Effector memory CD8-positive, alpha-beta T cell (primary cell): ENCODE measurements at places on chromosomes 11 and 22.

- peak overlapping the region; percentile 65 for H3K27ac ChIP-seq
- H3K36me3 ChIP-seq: peaks cover 15% of the 10 kb centered on the region
- H3K27me3 ChIP-seq: no peaks in the 10 kb centered on the region
- peak overlapping the region; percentile 86 for H3K4me3 ChIP-seq
- peak; percentile 59 for DNase-seq
- peaks cover 24% of the 10 kb centered on the region for H3K4me1 ChIP-seq
These were observed 705 bp downstream of the UNC93B1 start for GRCh38 chr11:68002938-68003845.

DNA sequence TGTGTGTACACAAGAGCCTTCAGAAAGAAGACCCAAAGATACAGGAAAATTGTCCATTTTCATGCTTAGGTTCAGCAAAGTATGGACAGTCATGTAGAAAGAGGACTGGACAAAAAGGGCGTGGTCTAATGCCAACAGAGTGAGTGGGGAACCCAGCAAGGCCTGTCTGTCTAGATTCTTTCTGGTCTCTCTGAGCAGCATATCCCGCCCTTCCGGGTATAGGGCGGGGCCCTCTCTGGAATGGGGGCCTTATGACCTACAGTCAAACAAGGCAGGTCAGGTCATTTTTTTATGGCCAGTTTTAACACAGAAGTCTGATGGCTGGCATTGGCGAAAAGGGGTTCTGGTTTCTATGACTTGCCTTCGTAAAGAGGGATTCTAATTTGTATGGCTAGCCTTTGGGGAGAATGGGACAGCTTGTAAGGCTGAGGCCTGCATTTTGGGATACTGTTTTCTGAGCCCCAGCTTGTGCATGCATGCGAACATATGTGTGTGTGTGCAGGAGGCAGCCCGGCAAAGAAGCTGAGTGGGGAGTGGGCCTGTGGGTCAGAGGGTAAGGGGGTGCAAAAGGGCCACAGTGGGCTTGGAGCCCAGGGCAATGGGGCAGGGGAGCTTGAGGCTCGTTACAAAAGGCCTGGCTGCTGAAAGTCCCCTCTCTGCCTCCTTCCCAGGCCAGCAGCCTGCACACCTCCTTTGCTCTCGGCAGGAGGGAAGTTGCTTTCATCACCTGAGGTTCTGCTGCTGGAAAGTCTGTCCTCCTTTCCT, 130.5 kb upstream of the B3GAT1 start:
- peaks cover 58% of the 10 kb centered on the region for H3K27me3 ChIP-seq
- H3K27ac ChIP-seq: no peak overlapping the region
- no peak for DNase-seq
- H3K4me3 ChIP-seq: no peak overlapping the region
- no peaks in the 10 kb centered on the region for H3K36me3 ChIP-seq

DNA sequence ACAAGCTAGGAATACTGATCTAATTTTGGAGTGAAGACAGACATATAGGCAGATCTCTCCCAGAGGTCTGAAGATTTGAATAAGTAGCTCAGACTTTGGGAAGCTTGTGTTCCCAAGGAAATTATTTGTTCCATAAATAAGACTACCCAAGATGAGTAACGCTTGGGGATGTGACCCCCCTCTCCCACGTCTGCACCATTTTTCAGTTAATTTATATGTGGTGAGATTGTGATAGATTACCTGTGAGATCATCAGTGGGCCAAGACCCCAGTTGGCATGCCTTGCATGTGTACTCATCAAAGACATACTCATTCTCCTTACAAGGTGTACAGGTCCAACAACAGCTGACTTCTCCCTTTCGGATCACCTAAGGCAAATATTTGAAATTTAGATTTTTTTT, 252.8 kb upstream of the CTSC start:
- no peak overlapping the region for H3K4me3 ChIP-seq
- no peak for DNase-seq
- no peaks in the 10 kb centered on the region for H3K36me3 ChIP-seq

- no peaks in the 10 kb centered on the region for H3K4me1 ChIP-seq
- peaks cover 18% of the 10 kb centered on the region for H3K27me3 ChIP-seq
- no peak for DNase-seq
- H3K27ac ChIP-seq: no peak overlapping the region
- no peaks in the 10 kb centered on the region for H3K36me3 ChIP-seq
These were observed 69.7 kb upstream of the GRK3 start for GRCh38 chr22:25494774-25495173.

- DNase-seq: no peak
- H3K4me3 ChIP-seq: no peak overlapping the region
- peaks cover 3% of the 10 kb centered on the region for H3K36me3 ChIP-seq
- H3K4me1 ChIP-seq: peaks cover 6% of the 10 kb centered on the region
These were observed 192.5 kb upstream of the MTMR2 start for GRCh38 chr11:96116376-96116775.

- H3K27me3 ChIP-seq: no peaks in the 10 kb centered on the region
- no peaks in the 10 kb centered on the region for H3K4me1 ChIP-seq
- no peak overlapping the region for H3K4me3 ChIP-seq
- no peak for DNase-seq
- H3K27ac ChIP-seq: no peak overlapping the region
These were observed 20.2 kb downstream of the XNDC1N start for GRCh38 chr11:71908218-71908617.

GRCh38 chr22:44917372-44918165, 92.2 kb downstream of the PHF21B start:
- DNase-seq: no peak
- H3K27ac ChIP-seq: no peak overlapping the region
- H3K4me3 ChIP-seq: no peak overlapping the region
- H3K36me3 ChIP-seq: no peaks in the 10 kb centered on the region

DNA sequence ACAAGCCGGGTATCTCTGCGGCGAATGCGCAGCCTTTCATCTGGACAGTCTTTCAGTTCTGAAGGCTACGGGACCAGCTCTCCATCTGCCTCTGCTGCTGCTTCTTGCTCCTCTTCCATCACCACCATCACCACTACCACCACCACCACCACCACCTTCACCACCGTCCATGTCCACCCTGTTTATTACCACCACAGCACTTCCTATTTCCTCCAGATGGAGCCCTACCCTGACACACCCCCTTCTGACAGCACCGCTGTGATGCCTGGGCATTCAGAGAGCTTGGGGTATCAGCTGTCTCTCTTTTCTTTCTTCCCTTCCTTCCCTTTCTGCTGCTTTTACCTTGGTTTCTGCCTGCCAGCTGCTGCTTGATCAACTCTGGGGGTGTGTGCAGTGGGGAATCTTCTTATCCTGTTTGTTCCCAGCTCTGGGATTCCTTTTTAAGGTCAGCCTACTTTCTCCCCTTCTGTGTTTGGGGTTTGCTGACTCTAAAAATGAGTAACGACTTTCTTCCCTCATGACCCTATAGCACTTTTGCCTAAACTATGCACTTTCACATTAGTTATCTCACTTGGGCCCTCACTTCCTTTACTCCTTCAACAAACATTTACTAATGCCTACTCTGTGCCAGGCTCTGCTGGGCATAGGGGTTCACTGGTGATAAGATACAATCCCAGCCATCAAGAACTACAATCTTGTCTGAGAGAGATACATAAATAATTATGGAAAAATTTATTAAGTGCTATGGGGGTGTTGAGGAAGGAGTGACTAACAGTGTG, 7.8 kb upstream of the RRM1 start:
- no peaks in the 10 kb centered on the region for H3K27me3 ChIP-seq
- H3K4me3 ChIP-seq: peak overlapping the region; percentile 8
- H3K4me1 ChIP-seq: peaks cover 49% of the 10 kb centered on the region
- peaks cover 34% of the 10 kb centered on the region for H3K36me3 ChIP-seq
- DNase-seq: no peak

GRCh38 chr11:119024430-119025098, 6.0 kb downstream of the TRAPPC4 start:
- H3K27ac ChIP-seq: peak overlapping the region; percentile 72
- H3K4me1 ChIP-seq: peaks cover 41% of the 10 kb centered on the region
- H3K4me3 ChIP-seq: no peak overlapping the region
- no peaks in the 10 kb centered on the region for H3K27me3 ChIP-seq

DNA sequence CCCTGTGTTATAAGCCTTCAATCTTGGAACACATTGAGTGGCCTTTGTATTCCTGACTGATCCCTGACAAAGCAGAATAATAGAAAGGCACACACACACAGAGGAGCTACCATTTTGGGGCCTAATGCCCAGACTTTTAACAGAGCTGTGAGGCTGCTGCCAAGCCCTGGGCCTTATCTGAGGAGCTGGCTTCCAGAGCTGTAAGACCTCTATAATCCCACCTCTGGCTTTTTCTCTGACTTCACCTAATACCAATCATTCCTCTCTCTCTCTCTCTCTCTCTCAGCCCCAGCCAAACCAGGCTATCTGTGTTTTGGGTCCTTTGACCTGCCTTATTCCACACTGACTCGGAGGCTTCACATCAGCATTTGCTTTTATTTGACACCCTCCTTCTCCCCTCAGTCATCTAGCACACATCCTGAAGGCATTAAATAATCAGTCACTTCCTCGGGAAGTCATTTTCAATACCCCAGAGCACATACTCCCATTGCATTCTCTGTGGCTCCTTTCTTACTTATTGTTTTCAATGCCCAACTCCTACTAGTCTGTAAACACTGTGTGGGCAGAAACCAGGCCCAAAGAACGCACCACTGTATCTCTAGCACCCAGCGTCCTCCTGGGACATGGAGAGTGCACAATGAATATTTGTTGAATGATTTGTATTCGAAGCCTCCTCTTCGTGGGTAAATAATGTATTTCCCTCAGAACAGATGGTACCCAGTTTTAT, 21.2 kb upstream of the TRIM44 start:
- peaks cover 44% of the 10 kb centered on the region for H3K27me3 ChIP-seq
- DNase-seq: no peak
- H3K27ac ChIP-seq: no peak overlapping the region
- no peaks in the 10 kb centered on the region for H3K4me1 ChIP-seq
- no peaks in the 10 kb centered on the region for H3K36me3 ChIP-seq

DNA sequence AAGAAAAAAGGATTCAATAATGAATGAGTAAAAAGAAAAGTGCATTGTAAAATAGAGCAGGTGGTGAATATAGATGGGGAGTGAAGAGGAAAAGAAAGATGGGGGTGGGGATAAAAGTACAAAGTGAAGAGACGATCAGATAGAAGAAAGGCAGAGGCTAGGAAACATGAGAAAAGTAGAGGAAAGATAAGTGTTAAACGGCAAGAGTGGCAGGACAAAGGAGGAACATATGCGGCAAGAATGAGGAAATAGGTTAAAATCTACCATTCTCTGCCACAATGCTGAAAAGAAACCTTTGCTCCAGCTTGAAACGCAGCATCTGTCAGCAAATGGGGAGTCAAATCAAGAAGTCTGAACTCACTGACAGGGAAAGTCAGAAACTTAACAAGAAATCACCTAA, 6.8 kb downstream of the FUT4 start:
- DNase-seq: no peak
- H3K4me1 ChIP-seq: peaks cover 36% of the 10 kb centered on the region
- no peaks in the 10 kb centered on the region for H3K36me3 ChIP-seq
- no peak overlapping the region for H3K4me3 ChIP-seq
- no peaks in the 10 kb centered on the region for H3K27me3 ChIP-seq

- no peak overlapping the region for H3K4me3 ChIP-seq
- no peak for DNase-seq
- H3K36me3 ChIP-seq: peaks cover 20% of the 10 kb centered on the region
- H3K27me3 ChIP-seq: peaks cover 2% of the 10 kb centered on the region
- no peaks in the 10 kb centered on the region for H3K4me1 ChIP-seq
- no peak overlapping the region for H3K27ac ChIP-seq
These were observed 4.3 kb upstream of the NHERF4 start for GRCh38 chr11:119180729-119181676.

DNA sequence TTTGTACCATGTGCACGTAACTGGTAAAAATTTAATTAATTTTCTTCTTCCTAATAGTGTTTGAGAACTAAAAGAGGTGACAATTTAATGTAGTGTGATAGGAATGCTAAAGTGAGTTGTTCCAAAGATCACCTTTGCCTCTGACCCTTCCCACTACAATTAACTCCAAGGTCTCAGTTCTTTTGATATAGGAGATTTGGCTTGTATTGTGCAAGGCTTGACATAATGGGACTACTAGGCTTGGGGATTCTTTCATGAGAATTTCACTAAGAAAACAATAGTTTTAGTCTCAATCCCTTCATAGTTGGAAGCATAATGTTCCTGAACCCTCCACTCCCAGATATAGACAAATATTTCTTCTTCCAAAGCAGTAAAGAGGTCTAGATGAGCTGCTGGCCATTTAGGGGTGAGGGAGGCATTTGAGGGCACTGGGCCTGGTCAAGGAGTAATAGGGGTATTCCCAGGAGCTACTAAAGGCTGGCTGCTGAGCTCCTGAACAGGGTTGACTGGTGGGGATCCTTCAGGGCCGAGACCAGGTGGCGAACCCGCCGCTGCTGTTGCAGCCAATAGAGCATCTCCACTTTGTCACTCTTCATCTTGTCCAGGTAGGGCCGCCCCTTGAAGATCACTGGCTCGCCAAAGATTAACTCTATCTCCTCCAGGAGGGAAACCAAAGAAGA, 2.7 kb downstream of the CCDC87 start:
- no peaks in the 10 kb centered on the region for H3K27me3 ChIP-seq
- H3K4me3 ChIP-seq: no peak overlapping the region
- no peak for DNase-seq
- H3K36me3 ChIP-seq: peaks cover 19% of the 10 kb centered on the region
- peaks cover 26% of the 10 kb centered on the region for H3K4me1 ChIP-seq

DNA sequence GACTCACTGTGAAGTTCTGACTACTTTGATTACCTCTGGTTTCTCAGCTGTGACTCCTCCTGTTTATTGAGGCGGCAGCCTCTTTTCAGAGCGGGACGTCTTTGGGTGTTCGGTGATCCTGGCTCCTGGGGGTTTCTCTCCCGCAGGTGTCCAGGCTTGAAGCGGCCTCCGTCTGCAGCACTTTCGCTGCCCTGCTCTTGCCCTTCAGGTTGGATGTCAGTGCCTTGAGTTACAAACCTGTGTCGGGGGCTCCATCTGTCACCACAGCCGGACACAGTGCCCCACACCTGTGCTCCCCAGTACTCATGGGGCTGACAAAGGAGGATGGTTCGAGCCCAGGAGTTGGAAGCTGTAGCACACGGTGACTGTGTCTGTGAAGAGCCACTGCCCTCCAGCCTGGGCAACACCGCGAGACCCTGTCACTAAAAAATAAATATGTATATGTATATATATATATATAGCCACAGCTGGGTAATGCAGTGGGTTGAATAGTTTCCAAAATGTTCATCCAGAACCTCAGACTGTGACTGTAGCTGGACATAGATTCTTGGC, 104.1 kb downstream of the BRD1 start:
- H3K4me3 ChIP-seq: peak overlapping the region; percentile 95
- peaks cover 3% of the 10 kb centered on the region for H3K4me1 ChIP-seq
- peaks cover 2% of the 10 kb centered on the region for H3K36me3 ChIP-seq

GRCh38 chr22:32764330-32765131, 37.0 kb upstream of the TIMP3 start:
- H3K4me1 ChIP-seq: peaks cover 2% of the 10 kb centered on the region
- peaks cover 48% of the 10 kb centered on the region for H3K27me3 ChIP-seq
- H3K4me3 ChIP-seq: no peak overlapping the region
- H3K27ac ChIP-seq: no peak overlapping the region
